Activated CD8-positive, alpha-beta memory T cell treated with anti-CD3 and anti-CD28 coated beads for 48 hours (primary cell): ENCODE measurements at places on chromosomes 4 and X.

- DNase-seq = no peak
These were observed 1.8 kb downstream of the CCNQ start for GRCh38 chrX:153596981-153597750.

DNA sequence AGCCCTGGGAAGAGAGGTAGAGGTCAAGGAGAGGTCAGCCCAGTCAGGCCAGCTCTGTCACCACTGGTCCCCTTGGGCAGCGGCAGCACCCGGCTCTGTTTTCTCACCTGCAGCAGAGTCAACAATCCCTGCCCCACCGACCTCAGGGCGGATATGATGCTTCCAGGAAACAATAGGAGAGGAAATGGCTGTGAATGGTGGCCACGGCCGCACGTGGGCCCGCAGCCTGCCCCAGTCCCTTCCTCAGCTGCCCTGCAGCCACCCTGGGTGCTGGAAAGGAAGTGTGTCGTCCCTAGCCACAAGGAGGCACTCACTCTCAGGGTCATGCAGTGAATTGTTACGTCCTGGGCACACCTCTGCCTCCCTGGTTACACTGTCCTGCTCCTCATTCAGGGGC lies 92.5 kb upstream of the ENPP6 start:
- DNase-seq = no peak

DNA sequence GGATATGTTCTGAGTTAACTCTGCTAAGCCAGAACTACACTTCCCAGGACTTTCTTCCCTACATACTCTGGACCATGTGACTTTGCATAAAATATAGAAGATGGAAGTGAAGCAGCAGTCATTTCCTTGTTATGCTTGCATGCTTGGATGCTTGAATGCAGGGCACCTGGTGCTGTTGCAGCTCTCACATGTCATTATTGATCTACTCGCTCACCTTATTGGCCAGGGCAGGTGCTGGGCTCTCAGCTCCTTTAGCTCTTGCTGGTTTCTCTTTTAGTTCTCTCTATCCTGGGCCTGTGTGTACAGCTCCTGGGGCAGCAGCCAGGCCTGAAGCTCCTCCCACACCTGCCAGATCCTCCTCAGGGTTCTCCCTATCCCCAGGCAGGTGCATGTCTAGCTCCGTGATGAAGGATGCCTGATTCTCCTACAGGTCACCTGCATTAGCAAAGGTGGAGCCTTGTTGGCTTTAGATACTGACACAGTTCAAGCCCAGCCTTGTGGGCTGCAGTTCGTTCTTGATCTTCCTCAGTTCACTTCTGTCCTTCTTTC lies 53.3 kb downstream of the MED28 start:
- DNase-seq = no peak

DNA sequence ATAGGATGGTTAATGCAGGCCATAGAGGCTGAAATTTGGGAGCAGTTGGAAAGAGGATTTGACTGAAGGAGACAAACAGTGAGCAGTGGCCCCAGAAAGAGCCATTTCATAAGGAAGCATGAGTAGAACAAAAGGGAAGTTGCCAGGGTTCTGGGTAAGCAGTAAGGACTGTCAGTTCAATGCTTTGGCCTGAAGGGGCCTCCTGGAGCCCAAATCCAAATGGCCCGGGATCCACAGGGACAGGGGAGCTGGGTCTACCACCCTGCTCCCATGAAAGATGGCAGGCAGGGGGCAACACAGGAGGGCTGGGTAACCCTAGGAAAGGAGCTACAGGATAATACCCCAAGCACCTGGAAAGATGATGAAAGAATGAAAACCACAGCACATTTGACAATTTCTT lies 4.1 kb upstream of the INTS6L start:
- DNase-seq = no peak

- DNase-seq = no peak
These were observed 231.7 kb downstream of the HS3ST1 start for GRCh38 chr4:11196927-11197522.

- no peak for DNase-seq
These were observed 192.2 kb downstream of the ADGRA3 start for GRCh38 chr4:22323691-22324090.

- DNase-seq = no peak
These were observed 194.6 kb upstream of the C1QTNF7 start for GRCh38 chr4:15233264-15233597.

GRCh38 chr4:47930971-47931804 lies 16.8 kb upstream of the NFXL1 start:
- no peak for DNase-seq

DNA sequence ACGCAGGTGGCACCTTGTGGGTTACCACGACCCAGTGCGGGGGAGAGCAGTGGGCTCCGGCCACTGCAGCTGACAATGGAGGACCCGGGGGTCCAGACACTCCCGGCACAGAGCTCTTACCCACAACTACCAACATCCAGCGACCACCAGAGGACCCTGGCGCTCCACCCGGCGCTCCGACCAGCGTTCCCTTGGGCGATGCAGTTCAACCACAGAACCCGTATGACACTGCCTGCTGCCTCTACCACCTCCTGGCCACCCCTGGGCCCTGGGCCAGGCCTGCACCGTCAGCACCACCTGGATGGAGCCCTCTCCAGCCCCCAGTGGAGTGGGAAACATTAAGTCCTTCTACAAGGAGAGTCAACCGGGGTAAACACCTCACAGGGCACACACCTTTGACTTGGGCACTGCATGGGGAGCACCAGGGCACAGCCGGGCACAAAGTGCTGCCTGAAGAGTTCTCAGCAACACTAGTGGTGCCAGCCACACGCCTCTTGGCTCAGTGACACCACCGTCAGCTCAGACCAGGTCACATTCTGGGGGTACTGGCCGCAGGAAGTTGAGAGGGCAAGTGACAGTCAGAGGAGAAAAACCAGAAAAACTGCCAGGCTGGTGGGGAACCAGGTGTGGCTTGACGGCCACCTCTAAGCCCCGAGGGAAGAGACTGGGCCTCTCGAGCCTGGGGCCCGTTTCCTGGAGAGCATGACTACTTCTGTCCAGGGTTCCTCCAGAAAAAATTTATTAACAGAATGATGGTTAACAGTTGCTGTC lies 2.6 kb downstream of the CTBP1 start:
- no peak for DNase-seq

- DNase-seq = no peak
These were observed 261.0 kb upstream of the NDST3 start for GRCh38 chr4:117773064-117773936.

DNA sequence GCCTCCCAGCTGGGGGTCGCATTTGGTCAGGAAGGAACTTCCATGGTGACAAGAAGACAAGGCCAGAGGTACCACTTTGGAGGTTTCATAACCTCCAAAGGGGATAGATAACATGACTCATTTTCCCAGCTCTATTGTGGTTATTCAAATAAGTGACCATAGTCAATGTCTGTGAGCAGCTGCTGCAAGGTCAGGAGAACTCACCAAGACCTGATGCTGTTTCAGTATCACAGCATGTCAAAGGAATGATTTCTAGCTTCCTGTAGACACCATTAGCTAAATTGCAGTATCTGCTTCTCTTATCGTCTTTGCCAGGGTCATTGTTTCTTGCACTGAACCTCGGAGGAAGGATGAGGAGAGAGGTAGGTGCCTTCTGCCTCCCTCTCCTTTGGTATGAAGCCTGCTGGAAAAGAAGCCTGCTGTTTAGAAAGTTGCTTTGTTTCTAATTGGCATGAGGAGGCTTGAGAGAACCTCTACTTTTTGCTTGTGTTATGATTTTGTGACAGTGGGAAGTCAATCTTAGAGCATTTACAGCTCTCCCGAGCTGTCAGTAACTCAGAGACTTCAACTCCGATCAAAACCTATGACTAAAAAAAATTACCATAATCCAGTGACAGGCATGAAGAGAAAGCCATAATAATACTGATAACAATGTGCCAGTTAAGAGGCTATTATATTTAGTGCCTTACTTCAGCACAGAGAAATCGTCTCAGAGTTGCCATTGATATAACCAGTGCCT lies 38.0 kb upstream of the GATB start:
- DNase-seq = no peak

DNA sequence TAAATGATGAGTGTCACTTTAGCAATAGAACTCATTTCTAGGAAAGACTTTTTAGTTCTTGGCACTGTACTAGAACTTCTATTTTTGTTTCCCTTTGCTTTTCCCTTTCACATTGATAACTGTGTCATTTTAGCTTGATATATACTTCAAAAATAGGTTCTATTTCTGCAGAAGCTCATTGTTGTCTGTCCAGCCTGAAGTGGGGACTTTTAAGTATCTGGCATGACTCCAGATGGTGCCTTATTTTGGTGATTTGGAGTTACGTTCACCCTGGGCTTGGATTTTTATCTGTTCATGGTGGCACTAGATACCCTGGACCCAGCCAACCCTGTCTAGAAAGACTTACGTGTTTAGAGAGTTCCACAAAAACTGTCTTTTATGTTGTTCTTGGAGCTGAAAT lies 3.4 kb downstream of the ABHD18 start:
- DNase-seq = no peak

DNA sequence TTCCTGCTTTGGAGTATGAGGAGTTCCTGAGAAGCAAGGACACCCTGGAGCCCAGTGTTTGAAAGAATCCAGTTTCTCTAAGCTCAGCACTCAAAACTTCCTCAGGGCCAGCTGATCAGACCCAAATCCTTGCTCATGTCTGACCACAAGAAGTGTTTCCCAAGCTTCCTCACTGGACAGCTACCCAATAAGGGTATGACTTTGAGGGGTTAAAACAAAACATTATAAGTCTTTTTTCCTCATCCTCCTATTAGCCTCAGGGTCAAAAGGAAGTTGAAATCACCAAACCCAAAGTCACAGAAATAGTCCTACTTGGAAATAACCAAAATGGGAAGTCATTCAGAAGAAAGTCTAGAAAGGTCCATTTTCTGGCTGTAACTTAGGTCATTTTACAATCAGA lies 13.7 kb downstream of the ZBTB33 start:
- DNase-seq = no peak

- DNase-seq = no peak
These were observed 333.9 kb downstream of the INPP4B start for GRCh38 chr4:142512161-142512560.

GRCh38 chr4:152947311-152947710 lies 11.2 kb downstream of the FHDC1 start:
- no peak for DNase-seq

DNA sequence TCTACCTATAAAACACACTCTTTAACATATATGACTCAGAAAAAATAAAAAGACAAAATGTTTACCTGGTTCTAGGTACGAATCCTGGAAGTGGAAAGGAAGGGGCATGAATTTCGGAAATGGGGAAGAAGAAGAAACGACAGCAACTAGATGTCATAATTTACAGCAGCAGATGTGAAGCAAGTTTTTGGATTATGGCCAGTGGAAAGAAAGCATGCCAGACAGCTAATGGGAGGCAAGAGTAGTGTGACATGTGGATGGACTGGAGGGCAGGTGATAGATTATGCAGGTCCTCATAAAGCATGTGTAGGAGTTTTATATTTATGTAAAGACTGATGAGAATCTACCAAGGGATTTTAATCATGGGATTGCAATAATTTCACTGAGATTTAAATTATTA lies 279.0 kb upstream of the TACR3 start:
- DNase-seq = no peak

DNA sequence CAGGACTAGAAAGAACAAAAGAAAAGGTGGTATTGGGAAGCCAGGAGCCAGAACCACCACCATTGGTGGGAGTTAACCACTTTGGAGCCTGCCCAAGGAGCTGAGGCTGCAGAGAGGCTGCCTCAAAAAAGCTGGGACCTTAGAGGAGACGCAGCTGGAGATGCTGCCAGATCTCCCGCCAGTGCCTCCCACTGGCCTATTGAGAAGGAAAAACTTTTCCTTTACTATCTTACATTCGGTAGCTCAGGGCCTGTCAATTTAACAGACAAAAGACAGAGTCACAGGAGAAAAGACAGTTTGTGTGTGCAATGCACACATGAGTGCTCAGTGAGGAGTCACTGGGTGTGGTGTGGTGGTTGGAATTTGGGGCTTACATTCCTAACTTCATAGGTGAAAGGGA lies 52.4 kb upstream of the HPSE start:
- DNase-seq = no peak

DNA sequence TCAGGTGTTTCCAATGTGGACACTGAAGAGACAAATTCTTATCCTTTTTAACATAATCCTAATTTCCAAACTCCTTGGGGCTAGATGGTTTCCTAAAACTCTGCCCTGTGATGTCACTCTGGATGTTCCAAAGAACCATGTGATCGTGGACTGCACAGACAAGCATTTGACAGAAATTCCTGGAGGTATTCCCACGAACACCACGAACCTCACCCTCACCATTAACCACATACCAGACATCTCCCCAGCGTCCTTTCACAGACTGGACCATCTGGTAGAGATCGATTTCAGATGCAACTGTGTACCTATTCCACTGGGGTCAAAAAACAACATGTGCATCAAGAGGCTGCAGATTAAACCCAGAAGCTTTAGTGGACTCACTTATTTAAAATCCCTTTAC lies 18.6 kb downstream of the TLR7 start:
- no peak for DNase-seq

DNA sequence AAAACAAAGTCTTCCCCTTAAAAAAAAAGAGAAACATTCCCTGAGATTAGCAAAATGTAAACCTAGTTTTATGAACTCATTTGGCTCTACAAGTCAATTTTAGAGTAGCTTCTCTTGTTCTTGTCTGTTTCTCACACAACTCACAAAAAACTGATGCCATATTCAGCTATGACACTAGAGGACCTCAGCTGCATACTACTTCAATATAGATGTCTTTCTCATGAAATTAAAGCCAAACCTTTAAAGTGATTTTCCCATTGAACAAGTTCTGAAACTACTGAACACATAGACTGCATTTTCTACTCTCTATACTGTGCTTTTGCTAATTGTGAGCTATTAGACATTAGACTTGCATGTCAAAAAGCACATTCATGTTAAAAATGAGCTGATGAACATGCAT lies 49.8 kb downstream of the TBCK start:
- no peak for DNase-seq

GRCh38 chrX:113980953-113981352 lies 602.9 kb upstream of the HTR2C start:
- DNase-seq = no peak

DNA sequence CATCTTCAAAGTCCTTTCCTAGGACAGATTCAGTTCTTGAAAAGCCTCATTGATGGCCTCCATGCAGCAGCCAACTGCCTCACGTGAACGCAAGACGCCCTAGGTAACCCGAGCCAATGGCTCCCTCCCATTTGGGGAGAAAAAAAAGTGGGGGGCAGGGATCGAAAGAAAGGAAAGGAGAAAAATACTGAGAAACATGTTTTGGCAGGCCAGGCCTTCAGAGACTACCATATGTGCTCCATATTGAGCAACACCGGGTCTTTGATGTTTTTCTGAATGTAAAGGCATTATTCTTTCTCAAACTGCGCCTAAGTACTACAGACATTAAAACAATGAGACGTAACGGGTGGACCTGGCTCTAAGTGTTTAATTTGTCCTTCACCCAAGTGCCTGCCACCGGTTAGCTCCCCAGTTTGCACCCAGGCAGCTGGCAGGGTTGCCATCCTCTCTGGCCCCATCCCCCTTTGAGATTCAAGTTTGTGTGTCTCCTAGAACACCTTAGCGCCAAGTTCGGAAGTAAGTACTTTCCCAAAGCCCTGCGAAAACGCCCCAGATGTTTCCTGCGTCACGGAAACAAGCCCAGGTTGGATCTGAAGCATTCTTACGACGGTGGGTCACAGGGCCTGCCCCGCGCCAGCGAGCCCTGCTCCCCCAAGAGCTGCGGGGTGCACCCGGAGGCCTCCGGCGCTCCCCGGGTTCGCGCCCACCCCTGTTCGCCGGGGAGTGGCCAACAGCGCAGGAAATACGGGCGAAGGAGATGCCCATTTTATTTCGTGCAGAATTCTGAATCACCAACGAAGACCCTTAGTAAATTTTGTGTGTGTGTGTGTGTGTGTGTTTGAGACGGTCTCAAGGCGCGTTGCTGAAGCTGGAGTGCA lies 30.1 kb downstream of the HAND2 start:
- DNase-seq = no peak

GRCh38 chr4:135718019-135718418 lies 1516.4 kb upstream of the PABPC4L start:
- no peak for DNase-seq
